ENCODE measurements at places on chromosomes 7 and 10.

DNA sequence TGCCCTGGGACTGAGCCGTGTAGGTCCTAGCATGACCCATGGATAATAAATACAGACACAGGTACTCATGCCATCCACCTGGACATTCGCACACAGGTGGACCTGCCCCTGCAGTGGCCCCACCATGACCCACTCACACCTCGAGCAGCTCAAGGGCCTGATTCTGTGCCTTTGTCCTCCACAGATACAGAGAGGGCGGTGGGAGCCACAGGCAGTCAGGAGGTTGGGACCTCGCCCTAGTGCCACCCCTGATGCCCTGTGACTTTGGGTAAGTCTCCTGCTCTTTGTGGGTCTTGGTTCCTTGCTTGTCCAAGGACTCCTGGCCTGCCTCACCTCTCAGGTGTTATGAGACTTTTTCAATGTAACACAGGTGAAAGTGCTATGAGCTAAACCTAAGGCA is 42.9 kb downstream of the C10orf120 start:
- DNase-seq = no peak

DNA sequence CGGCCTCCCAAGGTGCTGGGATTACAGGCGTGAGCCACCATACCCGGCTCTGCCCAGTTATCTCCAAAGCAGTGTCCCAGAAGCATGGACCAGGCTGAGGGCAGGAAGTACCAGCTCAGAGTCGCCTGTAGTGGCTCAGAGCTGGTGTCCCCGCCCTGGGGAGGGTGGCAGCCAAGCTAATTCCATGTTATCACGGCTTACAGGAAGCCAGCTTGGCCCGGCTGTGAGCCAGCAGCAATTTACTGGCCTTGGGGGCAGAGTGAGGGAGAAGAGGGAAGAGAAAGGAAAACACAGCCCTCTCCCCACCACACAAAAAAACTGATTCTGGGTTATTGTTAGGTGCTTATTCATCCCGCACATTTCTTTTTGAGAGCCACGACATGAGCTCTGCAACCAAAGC is 88.1 kb downstream of the HIP1 start:
- no peak for DNase-seq

GRCh38 chr7:101779267-101779666 is 38.2 kb upstream of the CUX1 start:
- no peak for DNase-seq

DNA sequence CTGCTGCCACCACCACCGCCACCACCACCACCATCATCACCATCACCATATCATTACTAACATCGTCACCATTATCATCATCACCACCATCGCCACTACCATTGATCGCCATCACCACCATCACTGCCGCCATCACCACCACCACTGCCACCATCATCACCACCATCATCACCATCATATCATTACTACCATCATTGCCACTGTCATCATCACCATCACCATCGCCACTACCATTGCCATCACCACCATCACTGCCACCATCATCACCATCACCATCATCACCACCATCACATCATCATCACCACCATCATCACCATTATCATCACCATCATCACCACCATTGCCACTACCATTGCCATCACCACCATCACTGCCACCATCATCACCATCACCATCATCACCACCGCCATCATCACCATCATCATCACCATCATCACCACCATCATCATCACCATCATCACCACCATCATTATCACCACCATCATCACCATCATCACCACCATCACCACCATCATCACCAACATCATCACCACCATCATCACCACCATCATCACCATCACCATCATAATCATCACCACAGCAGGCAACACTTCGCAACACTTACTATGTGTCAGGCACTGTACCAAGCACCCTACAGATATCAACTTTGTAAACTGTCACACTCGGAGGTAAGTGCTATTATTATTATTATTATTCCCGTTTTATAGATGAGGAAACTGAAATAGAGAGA is 19.3 kb downstream of the NMT2 start:
- no peak for DNase-seq

- no peak for DNase-seq
These were observed 174.4 kb downstream of the ELFN1 start for GRCh38 chr7:1844336-1844950.

DNA sequence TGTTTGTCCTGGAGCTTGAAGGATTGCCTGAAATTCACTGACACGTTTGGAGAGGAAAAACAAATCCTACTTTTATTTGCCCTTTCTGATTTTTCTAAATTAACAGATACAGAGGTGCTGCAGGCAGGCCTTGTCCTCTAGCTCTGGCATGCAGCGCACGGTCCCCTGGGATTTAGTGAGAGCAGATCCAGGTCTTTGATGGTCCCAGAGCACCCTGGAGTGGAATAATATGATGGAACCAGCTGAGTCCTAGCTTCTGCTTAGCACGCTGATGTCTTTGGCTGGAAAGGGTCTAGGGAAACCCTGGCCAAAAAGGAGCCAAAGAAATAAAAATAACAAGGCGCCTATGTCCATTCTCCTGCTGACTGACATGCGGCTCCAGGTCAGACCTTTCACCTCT is 40.5 kb downstream of the C10orf120 start:
- DNase-seq = no peak

- DNase-seq = peak; percentile 80
These were observed 6.1 kb downstream of the NPY start for GRCh38 chr7:24290004-24290641.

GRCh38 chr7:2807845-2808772 is 36.0 kb downstream of the GNA12 start:
- peak; percentile 51 for DNase-seq

GRCh38 chr7:137130751-137131158 is 212.8 kb downstream of the PTN start:
- DNase-seq = peak; percentile 13

- no peak for DNase-seq
These were observed 123.0 kb downstream of the CDK14 start for GRCh38 chr7:90719155-90719554.

DNA sequence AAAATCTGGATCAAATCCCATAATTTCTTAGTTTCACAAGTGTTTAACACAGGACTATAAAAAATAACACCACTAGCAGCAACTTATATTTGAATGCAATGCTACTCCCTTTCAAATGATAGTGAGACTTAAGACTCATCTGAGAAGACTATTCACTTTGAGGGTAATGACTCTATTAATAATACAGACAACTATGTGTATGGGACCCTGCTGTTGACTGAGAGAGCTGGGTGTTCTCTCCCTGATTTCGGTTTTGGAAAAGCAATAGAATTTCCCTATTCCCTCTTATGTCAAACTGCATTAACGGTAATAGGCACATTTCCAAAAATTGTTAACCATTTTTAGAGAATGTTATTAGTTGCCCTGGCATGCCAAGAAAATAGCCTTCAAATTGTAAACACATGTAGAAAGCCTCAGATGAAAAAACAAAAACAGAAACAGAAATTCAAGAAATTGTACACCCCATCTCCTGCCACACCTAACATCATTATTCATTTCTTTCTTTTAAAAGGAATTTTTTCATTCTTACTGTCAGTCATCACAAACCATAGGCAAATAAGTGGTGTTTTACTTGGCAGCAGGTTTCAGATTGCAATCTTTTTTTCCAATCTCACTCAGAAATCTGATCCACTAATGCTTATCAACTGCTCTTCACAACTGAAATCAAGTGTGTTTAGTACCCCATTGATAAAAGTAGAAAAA is 153.7 kb downstream of the TFPI2 start:
- DNase-seq = no peak

DNA sequence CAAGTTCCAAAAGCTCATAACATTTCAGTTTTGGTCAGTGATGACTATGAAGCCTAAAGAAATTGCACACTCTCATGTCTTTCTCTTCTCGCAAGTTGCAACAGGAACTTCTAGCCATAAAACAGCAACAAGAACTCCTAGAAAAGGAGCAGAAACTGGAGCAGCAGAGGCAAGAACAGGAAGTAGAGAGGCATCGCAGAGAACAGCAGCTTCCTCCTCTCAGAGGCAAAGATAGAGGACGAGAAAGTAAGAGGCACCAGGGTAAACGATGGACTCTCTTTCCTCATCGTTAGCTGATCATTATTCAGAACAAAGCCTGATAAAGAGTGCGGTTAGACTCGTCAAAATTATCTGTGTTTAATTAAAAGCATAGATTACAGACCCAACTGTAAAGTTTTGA is 94.7 kb downstream of the HDAC9 start:
- DNase-seq = no peak

DNA sequence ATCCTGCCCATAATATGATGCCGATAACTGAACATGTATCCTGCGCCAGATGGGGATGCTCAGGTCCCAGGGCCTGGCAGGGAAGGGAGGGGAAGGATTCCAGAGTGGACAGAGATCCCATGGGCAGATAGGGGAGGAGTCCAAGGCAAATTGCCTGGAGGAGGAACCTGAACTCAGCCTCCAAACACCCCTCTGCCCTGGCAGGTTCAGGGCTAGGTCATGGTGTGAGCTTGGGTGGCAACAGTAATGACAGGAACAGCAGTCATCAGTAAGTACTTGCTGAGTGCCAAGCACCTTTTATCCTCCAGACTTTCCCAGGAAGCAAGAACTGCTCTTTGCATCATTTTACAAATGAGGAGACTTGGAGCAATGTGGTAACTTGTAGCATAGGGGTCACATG is 3.8 kb upstream of the PALD1 start:
- DNase-seq = no peak

DNA sequence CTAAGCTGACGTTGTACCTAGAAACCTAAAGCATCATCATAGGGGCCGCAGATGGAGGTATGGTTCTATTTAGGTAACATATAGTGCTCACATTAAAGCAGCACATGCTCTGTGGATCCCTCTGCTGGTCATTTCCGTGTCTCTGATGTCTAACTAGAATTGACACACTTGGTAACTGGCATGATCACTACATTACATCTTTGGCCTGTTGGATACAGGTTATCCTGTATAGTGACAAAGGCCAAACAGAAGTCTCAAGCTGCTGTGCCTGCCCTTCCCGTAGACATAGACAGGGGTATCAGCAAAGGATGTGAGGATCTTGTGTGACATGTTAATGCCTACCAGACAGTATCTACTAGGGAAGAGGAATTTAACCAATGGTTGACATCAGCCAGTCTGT is 51.2 kb downstream of the KIF5B start:
- DNase-seq = peak; percentile 75

- no peak for DNase-seq
These were observed 1196.3 kb downstream of the TYW1 start for GRCh38 chr7:68192941-68193340.

DNA sequence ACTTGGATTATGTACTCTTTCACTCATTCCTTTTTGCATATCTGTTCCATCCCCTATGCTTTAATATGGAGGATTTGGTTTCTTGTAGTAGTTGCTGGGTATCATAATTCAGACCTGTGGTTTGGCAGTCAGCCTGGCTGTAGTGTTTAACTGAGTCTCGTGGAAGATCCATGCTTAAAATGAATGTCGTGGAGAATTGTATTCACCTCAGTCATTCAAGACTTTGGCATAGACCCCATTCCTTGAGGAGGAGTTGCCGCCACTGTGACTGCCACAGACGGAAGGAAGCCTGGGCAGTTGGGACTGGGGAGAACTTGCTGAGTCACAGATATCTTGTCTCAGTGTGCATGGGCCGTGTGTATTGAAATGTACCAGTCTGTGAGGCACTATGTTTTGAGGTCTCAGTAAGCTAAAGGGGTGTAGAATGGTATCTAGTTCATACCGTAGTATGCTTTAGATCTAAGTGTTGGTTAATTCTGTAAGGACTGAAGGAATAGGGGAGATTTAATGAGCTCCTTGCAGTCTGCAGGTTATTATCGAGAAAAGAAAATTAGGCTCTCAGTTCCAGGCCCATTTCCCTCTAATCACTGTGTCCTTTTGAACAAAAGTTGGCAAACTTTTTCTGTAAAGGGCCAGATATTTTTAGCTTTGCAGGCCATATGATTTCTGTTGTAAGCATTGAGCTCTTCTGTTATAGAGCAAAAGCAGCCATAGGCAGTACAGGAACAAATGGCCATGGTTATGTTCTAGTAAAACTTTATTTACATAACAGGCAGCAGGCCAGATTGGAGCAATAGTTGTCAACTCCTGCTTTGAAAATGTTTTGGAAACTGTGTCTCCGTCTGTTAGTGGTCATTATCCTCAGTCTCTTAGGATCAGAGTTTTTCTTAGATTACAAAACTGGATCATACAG is 76.8 kb downstream of the TPST1 start:
- DNase-seq = no peak

GRCh38 chr7:12757443-12757842 is 70.0 kb downstream of the ARL4A start:
- DNase-seq = no peak

DNA sequence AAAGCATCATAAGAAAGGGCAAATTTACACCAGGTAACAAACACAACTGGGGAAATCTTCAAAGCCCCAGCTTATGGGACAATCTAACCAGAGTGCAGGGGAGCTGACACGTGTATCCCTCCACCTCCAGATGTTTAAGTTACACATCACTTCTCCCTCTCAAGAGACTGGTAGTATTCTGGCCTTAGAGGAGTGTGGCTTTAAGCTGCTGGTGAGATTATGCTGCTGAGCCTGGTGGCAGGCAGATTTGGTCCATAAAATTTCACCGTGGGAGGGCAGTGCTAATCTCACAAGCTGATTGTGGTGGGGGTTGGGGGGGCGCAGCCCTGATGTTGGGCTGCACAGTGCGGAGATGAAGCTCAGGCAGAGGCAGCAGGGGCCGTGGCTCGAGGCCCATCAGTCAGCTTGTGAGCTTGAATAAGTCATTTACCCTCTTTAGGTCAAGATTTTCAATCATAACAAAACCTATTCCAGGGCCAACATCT is 431.0 kb upstream of the GALNT17 start:
- DNase-seq = peak; percentile 47

DNA sequence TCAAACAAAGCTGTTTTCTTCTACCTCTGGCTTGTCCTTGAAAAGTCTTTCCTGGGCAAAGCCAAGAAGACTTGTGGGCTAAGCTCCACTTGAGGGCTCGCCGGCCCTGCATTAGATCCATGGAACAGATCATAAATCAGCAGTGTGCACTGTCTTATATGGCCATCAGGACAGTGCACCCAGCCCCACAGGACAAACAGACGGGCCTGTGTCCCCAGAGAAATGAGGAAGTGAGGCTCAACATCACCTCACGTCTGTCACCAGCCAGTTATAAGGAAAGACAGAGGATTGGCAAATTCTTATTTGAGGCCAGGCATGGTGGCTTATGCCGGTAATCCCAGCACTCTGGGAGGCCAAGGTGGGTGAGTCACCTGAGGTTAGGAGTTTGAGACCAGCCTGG is 12.3 kb upstream of the IFT22 start:
- DNase-seq = no peak

GRCh38 chr10:28087661-28088351 is 88.9 kb upstream of the ODAD2 start:
- DNase-seq = no peak

GRCh38 chr7:3187444-3188040 is 113.5 kb upstream of the SDK1 start:
- DNase-seq = no peak

DNA sequence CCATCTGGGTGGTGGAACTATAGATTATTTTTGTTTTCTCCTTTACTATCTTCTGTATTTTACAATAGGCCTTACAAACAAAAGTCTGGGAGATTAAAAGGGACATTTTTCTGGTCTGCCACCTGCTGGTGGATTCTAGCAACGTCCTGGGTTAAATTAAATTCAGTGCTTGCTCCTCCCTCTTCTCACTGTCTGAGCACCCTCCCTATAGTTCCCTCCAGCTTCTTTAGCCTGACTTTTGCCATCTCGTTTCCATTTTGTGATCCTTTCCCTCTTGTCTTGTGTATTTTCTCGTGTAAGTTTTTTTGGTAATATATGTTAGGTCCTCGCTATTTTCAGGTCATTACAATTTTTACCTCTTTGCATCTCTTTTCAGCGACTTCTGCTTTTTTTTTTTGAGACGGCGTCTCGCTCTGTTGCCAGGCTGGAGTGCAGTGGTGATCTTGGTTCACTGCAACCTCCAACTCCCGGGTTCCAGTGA is 16.1 kb downstream of the ANKRD16 start:
- DNase-seq = peak; percentile 79
